ENCODE measurements at places on chromosomes 5 and 9.

- DNase-seq, result no peak
Measured at GRCh38 chr9:72476100-72476499, 45.3 kb upstream of the TMC1 start.

DNA sequence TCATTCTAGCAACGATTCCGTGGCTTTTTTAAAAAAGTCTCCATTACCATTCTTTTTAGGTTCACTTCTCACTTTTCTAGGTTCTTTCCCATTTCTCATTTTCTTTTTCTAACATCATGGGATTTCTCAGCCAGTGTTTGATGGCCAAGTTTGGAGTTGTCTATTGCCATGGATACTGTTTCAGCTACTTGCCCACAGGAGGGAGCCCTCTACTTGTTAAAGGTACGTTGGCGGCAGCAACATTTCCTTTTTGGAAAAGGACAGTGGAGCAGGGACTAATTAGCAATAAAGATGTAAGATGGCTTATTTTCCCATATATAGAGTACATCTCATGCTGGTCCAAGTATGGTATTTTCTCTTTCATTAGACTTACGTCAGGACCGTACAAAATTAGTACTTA is 2257.5 kb upstream of the C9orf72 start:
- peak; percentile 61 for DNase-seq

- DNase-seq, result no peak
Measured at GRCh38 chr5:53940921-53941320, 369.5 kb downstream of the ARL15 start.

DNA sequence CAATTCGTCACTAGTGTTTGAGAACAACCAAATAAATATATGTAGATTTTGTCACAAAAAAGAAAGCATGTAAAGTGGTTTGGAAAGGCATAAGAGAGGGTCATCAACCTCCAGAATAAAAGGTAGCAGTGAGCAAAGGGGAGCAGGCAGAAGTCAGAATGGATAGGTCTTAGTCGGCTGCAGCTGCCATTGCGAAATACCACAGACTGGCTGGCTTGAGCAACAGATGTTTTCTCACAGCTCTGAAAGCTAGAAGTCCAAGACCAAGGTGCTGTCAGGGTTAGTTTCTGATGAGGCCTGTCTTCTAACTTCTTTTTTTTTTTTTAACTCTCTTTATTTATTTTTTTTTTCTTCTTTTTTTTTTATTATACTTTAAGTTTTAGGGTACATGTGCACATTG is 208.1 kb upstream of the PIK3R1 start:
- DNase-seq, result no peak

DNA sequence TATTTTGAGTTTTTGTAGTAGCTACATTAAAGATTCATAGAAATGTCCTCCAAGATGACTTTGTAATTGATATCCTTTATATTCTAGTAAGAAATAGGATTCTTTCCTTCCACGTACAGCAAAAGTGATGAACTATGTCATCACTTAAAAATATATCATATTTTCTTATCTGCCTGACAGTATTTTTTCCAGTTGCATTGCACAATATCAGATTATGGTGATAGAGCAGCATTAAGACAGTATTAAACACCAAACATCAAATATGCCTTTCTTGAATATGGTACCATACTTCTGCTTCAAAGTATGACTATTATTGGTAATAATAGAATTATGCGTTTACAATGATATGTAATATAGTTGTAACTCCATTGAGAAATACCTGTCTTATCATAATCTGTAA is 919.8 kb upstream of the EDIL3 start:
- DNase-seq, result no peak

DNA sequence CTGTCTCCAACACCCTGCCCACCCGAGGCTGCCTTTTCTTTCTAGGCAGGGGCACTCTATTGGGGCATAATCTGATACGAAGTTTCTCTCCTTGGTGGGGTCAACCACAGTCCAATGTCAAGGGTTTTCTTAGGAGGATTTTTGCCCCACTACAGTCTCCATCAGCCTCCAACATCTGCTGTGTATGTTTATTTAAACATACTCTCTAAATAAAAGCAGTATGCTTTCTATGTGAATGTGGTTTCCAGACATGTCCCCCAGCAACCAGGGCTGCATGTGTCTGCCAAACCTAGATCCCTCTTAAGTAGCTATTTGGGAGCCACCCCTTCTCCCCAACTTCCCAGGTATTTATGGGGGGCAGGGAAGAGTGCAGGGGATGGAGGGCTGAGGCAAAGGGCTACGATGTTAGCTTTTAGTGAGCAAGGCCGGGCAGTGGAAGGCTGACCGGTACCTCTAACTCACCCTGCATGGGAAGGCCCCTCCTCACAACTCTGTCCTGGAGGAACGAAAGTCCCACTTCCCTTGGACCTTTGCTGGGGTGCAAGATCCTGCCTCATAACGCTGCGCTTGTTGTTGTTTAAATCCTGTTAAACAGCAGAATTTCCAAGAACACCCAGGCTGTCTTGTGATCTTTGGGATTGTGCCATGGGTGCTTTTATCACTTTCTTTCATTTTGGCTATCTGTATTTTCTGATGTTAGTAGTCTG is 75.4 kb downstream of the NREP start:
- no peak for DNase-seq

DNA sequence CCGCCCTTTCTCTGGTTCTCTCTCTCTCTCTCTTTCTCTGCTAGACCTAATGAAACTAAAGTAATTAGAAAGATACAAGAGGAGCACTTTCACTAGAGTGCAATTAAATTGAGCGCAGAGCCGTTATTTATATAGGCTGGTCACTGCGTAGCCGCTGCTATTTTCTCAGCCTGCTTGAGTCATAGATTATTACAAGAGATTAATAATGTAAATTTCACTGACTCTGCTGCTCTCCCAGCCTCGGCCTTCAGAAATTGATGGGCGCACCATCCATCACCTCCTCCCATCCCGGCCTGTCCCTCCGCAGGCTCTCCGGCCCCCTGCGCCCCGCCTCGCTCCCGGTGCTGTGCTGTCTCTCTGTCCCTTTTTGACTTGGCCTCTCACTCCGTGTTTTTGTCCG is 268.0 kb upstream of the MVB12B start:
- no peak for DNase-seq

- DNase-seq, result no peak
Measured at GRCh38 chr5:5140479-5141338, 579 bp downstream of the ADAMTS16 start.

GRCh38 chr5:132839426-132840301 is 9.2 kb upstream of the SHROOM1 start:
- no peak for DNase-seq

DNA sequence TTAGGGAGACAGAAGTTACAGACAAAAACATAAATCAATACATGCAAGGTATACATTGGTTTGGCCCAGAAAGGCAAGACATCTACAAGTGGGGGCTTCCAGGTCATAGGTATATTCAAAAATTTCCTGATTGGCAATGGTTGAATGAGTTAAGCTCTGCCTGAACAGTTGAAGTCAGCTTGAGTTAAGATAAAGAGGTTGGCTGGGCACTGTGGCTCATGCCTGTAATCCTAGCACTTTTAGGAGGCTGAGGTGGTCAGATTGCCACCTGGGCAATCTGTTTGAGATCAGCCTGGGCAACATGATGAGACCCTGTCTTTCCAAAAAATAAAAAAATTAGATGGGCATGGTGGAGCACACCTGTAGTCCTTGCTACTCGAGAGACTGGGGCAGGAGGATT is 16.3 kb downstream of the TMC1 start:
- DNase-seq, result no peak

GRCh38 chr5:73900566-73900965 is 274.6 kb downstream of the ARHGEF28 start:
- DNase-seq, result no peak

- no peak for DNase-seq
Measured at GRCh38 chr5:119243888-119244287, 111.9 kb upstream of the TNFAIP8 start.

DNA sequence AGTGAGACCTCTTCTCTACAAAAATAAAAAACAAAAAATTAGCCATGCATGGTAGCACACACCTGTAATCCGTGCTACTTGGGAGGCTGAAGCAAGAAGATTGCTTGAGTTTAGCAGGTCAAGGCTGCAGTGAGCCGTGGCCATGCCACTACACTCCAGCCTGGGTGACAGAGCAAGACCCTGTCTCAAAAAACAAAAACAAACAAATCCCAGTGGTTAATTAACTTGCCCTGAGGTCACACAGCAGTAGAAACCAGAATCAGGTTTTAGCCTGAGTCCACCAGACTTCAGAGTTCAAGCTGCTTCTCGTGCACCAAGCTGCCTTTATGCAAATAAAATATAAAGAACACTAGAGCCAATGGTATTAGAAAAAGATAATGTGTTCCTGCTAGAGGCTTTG is 169.7 kb downstream of the GOLPH3 start:
- DNase-seq, result no peak

GRCh38 chr5:176620333-176620981 is 9.9 kb downstream of the SNCB start:
- DNase-seq, result no peak

DNA sequence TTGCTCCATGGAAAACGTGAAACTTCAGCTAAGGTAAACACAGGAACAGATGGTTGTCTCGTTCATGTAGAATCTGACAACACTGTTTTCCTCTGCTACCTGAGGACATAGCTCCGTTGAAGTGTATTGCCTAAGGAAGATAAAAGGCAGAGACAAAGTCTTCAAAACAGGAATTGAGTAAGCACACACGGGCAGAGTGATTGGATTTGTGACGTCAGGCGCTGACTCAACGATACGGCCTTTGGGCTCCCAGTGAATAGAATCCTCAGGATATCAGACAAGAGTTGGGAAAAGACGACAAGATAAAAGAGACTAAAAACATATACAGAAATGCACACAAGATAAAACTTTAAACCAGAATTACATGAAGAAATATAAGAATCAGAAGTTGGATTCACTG is 787.1 kb upstream of the CTNND2 start:
- DNase-seq, result no peak

GRCh38 chr9:112757282-112757883 is 6.8 kb downstream of the SNX30 start:
- no peak for DNase-seq

GRCh38 chr5:89301321-89302025 is 418.5 kb upstream of the MEF2C start:
- no peak for DNase-seq

GRCh38 chr5:72167257-72167656 is 60.0 kb downstream of the MAP1B start:
- DNase-seq, result no peak

Data from muscle of back (tissue), 13 donors.